Esophagus mucosa (tissue), 1 donor: ENCODE measurements at places on chromosomes 3 and 15. TPM values are rescaled to one million over a fixed set of nuclear protein-coding genes. Genes with fewer than 3 reads are reported as not detected.

AMOTL2 gene
- total RNA-seq = 33.2 TPM

RTP1 gene
- not detected for total RNA-seq

PRSS50 gene
- not detected for total RNA-seq

THRB gene
- total RNA-seq = 4.7 TPM

MRAS gene
- 1.6 TPM for total RNA-seq

PPP4R2 gene
- total RNA-seq = 44.5 TPM

SYNM gene
- total RNA-seq = 6.0 TPM

CSTA gene
- 2,321 TPM for total RNA-seq

TMEM108 gene
- total RNA-seq = 0.60 TPM

SCG5 gene
- total RNA-seq = 0.80 TPM

UBAP1L gene
- total RNA-seq = 1.8 TPM

THSD4 gene
- 121 TPM for total RNA-seq

SAMMSON gene
- not detected for total RNA-seq

GRCh38 chr15:38994310-38994709, 429.7 kb upstream of the RASGRP1 start:
- no peak for ATAC-seq

DNA sequence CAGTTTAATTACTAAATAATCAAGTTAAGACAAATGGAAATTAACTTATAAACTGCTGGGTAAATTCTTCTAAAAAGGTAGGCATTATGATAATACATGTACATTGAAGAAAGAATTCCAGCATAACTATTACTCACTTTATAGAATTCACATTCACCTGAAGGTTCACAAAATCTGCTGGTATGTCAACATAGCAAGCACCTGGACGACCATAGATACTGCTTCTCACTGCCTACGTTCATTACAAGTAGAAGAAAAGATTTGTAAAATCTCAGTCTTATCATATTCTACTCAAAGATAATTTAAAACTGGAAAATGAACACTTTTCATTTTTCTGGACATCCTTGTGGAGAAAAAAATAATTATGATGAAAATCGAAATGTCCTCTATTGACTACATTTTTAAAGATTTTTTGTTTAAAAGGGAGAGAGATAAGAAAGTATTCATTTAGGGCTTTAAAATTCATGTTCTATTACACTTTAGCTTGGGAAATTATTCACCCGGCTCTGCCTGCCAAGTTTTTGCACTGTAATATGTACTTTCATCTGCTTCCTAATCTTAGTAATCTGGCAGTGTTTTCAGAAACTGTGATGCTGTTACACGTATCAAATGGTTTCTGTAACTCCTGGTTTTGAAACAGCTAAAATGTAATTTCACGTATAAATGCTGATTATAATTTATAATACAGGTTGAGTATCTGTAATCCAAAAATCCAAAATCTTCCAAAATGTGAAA, 16.1 kb downstream of the HACL1 start:
- no peak for ATAC-seq

DNA sequence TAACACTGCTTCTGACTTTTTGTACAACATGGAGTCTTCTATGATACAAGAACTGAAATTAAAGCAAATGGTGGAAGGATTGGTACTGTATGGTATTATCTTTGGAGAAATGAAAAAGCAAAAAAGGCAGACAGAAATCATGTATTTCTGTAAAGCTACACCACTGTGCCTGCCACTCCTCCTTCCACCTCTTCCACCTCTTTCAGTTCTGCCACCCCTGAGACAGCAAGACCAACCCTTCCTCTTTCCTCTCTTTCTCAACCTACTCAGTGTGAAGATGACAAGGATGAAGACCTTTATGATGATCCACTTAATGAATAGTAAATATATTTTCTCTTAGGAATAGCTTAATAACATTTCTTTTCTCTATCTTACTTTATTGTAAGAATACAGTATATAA, 57.0 kb downstream of the CD200 start:
- ATAC-seq = no peak

DNA sequence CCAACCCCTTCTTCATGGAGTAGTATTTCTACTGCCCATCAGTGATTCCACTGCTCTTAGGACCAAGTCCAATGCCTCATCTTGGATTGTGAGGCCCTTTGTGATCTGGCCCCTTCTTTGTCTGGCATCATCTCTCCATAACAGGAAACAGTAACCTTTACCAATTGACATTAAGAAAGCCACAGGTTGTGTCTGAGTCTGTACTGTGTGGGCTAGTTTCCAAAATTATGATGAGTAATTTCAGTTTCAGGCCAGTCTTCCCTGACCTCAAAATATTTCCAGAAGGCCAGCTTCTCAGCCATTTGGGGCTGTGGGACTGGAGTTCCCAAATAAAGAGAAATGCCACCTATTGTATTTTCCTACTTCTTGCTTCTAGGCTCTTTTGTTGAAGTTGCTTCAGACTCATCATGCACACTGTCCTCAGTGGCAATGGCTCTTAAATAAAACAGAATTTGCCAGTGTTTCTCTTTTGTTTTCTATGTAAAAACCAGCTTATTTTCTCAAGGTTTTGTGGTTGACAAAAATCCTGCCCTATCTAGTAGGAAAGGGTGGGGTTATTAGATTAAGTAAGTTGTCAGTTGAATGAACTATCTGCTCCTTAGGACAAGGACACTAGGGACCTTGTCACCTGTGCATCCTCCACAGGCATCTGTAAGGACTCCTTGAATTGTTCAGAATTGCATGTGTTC, 47.0 kb upstream of the ACKR4 start:
- peak; percentile 53 for ATAC-seq

GRCh38 chr3:127751163-127751621, 71.1 kb downstream of the MGLL start:
- ATAC-seq = peak; percentile 58

GRCh38 chr15:43382310-43382709, 11.4 kb downstream of the TUBGCP4 start:
- ATAC-seq = no peak

- ATAC-seq = peak; percentile 92
Observed at GRCh38 chr3:147699175-147699838, 290.1 kb downstream of the ZIC1 start.

- no peak for ATAC-seq
Observed at GRCh38 chr15:38708672-38709180, 144.1 kb upstream of the RASGRP1 start.

DNA sequence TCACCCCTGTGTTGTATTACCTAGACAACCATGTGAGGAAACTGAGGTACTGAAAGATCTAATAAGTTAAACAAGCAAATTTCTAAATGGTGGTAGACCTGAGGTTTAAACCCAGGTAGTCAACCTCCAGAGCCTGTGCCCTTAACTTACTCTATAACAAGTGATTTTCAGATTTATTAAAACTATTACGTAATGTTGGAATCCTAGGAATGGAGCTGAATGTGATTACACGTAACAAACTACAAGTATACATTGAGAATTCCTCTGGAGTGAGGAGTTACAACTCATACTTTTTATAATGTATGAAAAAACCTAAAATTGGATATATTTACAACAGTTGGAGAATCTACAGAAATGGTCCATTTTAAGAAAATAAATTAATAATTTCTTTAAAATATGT, 18.0 kb downstream of the FAM98B start:
- no peak for ATAC-seq

- ATAC-seq = peak; percentile 50
Observed at GRCh38 chr3:52265387-52265786, 13.1 kb downstream of the WDR82 start.

GRCh38 chr3:157094301-157094700, 65.6 kb downstream of the CCNL1 start:
- no peak for ATAC-seq

GRCh38 chr3:31103623-31104180, 209.2 kb upstream of the GADL1 start:
- ATAC-seq = no peak

GRCh38 chr15:68415501-68416157, 16.3 kb downstream of the ITGA11 start:
- ATAC-seq = no peak

- ATAC-seq = no peak
Observed at GRCh38 chr3:125262161-125262560, 49.6 kb upstream of the SLC12A8 start.

- no peak for ATAC-seq
Observed at GRCh38 chr15:64720188-64720587, 55.2 kb downstream of the RBPMS2 start.

- no peak for ATAC-seq
Observed at GRCh38 chr3:58723173-58723572, 56.6 kb upstream of the FAM3D start.

GRCh38 chr3:14434498-14435151, 32.2 kb downstream of the SLC6A6 start:
- no peak for ATAC-seq

DNA sequence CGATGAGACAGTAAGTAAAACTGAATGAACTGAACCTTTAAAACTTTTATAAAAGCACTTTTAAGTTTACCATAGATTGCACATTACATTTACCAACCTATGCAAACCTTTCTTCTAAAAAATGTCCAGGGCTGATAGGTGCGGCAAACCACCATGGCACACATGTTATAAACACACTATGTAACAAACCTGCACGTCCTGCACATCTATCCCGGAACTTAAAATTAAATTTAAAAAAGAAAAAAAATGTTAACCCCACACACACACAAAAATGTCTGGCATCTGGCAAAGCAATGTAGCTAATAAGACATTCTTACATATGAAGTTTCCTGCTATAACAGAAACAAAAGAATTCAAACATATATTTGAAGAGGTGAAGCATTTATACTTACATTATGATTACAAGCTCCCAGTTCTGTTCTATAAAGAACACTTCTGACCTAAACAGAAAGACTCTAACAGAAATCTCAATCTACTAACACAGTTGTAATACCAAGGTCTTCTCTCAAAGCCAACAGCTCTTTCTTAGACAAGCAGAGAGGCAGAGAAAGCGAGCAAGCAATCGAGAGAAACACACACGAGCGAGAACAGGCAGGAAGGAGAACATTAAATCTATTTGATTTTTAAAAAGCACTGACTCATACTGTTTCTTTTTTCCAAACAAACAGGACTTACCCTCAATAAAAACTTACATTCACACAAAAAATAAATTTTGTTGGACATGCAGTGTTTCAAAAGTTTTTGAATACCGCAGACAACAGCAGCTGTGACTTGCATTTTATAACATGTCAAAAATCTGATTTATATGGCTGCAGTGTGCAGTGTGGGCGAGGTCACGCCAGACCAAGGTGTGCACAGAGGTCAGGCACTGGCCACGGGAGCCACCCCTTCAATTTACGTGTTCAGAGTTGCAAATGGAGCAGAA, at the start of gene NRG4:
Gene NRG4, minus strand, starts transcription at position 798 of the 925 bp plus-strand sequence. CDS start 1,194 bp downstream, outside the sequence.
- peak; percentile 71 for ATAC-seq

DNA sequence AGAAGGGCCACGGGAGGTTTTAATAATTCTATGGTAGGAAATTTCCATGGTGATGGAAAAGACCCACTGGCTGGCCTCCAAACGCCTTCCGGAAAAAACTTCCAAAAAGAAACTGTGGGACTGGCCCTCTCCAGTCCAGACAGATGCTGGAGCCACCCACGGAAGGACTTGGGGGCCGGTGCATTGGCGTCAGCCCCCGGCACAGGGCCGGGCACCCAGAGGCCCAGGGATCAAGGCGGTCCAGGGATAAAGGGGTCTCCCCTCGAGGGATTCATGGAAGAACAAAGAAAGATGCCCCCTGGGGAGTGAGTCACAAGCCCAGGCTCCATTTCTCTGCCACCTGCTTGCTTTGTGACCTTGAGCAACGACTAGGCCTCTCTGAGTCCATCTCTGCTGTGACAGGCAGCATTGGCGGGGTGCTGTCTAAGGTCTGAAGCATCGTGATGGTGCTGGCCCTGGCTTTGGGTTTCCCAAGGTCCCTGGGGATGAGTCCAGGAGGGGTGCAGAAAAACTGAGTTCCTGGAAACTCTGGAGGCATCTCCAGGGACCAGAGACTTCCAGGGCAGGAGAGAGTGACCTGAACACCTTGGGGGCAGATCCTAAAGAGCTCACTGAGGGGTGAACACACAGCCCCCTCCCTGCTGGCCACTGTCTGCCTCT, 21.6 kb downstream of the ATP2B2 start:
- ATAC-seq = no peak

DNA sequence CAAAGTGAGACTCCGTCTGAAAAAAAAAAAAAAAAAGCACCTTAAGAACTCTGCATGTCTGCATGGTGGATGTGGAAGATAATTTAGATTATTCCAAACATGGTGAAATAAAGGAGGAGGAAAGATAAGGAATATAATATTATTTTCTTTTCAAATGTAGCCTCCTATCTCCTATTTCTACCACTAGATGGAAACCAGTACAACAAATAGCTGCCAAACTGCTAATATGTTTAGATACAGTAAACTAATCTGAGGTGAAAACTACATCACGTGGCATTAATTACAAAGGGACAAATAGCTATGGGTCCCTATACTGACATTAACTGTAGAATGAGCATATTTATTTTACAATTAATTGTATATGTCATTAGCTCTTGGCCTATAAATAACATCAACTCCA, 197.8 kb downstream of the TBC1D5 start:
- ATAC-seq = no peak

DNA sequence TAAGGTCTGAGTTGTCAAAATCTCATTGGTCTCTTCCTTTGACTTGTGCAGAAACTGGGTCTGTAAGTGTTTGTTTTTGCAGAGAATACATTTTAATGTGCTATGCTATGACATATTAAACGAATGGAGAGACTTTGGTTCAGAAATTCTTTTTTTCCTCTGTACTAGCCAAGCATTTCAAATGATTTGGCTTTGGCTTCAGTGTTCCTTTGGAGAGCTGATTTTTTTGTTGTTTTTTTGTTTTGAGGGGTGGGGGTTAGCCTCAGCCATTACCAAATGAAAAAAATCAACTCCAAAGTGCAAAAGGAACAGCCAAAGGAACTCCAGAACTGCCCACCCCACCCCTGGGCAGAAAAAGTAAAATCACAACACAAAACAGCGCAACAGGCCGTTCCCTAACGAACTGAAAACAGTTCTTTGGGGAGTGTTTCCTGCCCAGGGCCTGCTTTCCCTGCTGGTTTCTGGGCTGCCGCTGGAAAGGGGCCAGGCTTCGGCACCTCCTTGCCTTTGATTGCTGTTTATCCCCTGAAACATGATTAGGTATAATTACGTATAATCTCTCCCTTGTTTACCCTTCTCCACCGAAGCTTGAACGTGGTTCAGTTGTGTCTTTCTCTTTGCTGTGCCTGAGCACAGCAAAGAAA, 57.6 kb upstream of the NEO1 start:
- no peak for ATAC-seq

DNA sequence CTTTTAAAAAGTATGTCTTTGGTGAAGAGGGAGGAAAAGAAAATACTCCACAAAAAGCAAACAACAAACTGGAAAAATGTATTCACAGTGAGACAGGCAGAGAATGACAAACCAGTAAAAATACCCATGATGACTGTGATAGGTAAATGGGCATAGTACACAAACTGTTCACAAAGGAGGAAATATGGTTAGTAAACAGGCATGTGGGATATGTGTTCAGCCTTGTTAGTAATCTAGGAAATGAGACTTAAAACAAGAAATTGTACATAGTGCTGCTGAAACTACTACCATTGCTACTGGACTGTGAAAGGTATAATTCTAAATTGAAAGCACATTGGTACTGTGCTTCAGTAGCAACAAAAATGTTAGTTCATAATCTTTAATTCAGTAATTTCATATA, 50.1 kb downstream of the UBE2E2 start:
- no peak for ATAC-seq

DNA sequence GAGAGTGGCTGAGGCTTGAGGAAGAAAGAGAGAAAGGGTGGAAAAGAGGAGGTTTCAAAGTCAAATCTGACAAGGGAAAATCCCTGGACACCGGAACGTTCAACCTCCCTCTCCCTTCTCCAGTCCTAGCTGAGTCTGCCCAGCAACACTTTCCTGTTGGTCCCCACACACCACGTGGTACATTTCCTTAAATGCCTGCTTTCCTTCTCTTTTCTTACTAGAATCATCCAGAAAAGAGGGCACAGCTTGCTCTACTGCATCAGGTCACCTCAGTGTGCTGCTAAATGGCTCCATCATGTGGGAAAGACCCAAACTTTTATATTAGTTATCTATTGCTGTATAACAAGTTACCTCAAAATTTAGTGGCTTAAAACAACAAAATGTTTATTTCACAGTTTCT, 181.2 kb downstream of the NECTIN3 start:
- ATAC-seq = no peak
